NCI-H2081 treated with DMSO at 0.1 percent for 48 hours (cell line): ENCODE measurements at places on chromosomes 2 and 18.
A peak's percentile ranks its signal among the peaks of the same experiment; 100 is the strongest.

GRCh38 chr2:120886534-120887319, 151.1 kb downstream of the GLI2 start:
- DNase-seq, result no peak

DNA sequence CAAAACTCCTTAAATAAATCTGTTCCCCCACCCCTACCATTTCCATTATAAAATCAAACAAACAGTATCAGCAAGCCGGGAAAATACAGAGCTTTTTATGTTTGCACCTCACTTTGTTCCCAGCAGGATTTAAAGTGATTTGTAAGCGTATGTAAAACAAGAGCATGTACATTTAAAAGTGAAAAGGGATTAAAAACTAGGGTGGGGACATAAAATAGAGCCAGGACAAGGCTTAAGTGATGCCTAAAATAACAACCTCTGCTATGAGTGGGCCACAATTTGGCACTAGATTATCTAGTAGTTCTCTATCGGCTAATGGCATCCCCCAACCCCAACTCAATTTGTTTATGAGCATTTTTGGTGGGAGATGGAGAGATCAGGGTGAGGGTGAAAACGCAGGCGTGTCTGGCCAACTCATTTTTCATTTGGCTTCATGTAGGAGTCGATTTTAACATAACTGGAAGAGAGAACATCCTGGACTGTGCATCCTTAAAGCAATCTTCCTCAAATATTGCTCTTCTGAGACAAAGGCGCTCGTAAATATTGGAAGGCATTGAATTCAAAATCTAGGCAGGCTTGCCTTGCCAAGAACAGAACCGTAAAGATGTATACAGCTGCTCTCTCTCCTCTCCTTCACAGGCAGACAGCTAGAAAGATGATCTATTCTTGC, 34.5 kb upstream of the TSPYL6 start:
- DNase-seq, result no peak

GRCh38 chr2:767440-767839, 90.2 kb upstream of the TMEM18 start:
- DNase-seq, result no peak

DNA sequence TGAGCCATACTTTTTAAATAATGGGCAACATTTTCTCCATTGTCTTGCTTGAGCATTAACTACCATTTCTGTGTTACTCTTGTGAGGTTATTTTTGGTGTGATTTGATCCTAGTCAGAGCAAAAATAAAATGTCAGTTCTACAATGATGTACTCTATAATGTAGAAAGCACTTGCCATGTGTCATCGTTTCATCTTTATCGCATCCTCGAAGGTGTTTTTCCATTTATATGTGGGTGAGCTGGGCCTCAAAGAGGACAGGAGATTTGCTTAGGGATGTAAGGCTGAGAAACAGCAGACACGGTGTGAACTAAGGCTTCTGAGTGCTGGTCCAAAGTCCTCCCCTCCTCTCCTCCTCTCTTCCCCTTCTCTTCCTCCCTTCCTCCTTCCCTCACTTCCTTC, 199.8 kb downstream of the FAM210A start:
- no peak for DNase-seq

DNA sequence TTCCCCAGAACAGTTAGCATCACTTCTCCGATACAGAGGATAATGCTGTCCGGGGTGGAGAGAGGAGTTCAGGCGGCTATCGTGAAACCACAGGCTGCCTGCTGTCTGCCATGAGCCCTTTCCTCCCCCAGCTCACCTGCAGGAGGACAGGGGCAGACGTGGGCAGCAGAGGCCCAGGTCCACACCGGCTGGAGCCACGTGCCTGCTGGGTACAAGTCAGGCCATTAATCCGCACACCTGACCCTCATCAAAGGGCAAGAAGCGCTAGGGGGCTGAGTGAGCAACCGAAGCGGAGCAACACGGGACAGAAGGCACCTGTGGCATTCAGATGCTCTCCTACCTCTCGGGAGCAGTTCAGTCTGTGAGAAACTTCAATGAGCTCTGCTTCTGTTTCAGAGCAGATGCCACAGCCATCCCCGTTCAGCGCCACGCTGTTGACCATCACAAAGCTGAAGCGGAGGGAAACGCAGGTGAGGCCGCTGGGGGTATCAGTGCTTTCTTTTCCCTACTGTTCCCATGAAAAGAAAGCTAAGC, 21.5 kb downstream of the MPPE1 start:
- no peak for DNase-seq

DNA sequence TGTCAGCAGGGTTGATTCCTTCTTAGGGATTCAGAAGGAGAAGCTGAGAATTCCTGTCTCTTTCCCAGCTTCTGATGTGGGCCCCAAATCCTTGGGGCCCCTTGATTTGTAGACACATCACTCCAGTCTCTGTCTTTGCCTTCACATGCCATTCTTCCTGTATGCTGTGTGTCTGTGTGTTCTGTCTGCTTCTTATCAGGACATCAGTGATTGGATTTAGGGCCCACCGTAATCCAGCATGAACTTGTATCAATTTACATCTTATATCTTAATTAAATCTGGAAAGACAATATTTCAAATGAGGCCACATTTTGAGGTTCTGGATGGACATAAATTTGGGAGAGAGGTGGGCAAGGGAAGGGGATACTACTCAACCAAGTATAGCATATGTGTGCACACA, 9.7 kb downstream of the NEUROD1 start:
- no peak for DNase-seq

GRCh38 chr2:123245156-123245555, 779.9 kb upstream of the CNTNAP5 start:
- DNase-seq, result no peak

DNA sequence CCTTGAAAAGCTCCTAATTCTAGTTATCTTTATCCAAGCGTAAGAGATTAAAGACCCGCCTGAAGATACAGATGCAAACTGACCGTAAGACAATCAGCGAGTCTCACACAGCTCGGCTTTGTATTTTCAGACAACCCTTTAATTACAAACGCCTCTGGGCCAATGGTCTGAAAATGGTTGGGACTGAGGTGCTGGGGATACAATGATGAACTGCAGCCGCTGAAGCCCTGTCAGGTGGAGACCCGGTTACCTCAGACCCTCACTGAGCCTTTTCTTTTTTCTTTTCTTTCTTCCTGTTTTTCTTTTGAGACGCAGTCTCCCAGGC, 715 bp upstream of the CFAP36 start:
- peak; percentile 20 for DNase-seq

GRCh38 chr18:44602380-44602779, 78.3 kb upstream of the SETBP1 start:
- DNase-seq, result no peak

- no peak for DNase-seq
These were observed 9.6 kb downstream of the PTPRM start for GRCh38 chr18:7576685-7577084.

DNA sequence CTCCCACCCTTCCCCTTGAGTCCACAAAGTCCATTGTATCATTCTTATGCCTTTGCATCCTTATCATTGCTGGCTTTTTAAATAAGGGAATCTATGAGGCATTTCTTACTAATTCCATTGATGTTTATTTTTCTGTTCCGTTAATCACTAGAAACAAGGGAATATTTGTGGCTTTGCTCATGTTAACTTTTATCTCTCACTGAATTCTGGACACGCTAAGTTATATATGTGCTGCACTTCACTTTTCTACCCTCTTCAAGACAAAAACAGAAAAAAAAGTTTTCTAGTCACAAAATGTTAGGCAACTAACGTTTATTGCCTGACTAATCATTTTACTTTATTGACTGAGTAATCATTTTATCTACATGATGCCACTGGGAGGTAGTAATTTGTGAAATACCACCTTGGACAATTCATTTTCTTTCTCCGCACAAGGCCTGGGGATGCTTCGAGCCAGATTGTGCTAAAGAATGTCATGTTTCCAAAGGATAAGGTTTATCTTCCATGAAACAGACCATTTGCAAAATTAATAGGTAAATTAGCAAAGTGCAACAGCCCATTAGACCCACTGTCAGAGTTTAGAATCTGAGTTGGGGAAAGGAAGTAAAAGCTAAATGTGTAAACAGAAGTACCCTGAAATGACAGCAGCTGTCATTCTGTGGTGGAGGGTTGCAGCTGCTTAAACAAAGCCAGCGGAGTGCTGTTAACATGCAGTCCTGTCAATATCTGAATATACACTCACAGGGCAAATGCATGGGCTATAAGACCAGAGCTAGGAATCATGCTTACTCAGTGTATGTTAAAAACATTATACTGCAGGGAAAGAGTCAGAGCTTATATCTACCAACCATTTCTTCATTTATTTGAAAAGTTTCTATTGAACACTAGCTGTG, 658.7 kb downstream of the CNTNAP5 start:
- DNase-seq, result peak; percentile 39

GRCh38 chr18:76688724-76689472, 133.5 kb upstream of the ZNF236 start:
- DNase-seq, result no peak

DNA sequence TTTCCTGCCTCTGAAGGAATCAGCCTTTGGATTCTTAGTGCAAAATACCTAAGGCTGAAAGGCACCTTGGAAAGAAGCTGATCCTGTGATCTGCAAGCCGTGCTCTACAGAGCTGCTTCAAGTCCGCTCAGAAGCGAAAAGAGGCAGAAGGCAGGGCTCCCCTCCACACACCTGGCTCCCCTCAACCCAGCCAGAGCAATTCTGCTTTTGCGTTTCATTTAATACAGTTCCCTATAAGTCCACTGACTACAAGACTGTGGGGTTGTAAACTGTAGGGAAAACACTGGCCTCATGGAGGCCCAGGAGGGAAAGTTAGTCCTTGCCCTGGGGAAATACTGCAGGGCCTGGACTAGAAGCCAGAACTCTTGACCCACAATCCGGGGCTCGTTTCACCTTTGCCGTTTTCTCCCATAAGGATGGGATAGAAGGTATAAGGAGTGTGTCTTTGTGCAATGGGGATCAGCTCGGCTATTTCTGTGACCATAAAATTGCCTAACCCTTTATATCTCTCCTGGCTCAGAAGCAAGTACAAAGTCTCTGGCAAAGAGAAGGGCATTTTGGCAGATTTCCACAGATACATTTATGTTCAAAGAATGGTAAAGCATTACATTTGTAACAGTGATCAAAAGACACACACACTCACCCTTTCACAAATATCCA, 95.8 kb upstream of the TEX51 start:
- no peak for DNase-seq

GRCh38 chr2:129301431-129301913, 678.0 kb upstream of the RAB6C start:
- DNase-seq, result no peak

DNA sequence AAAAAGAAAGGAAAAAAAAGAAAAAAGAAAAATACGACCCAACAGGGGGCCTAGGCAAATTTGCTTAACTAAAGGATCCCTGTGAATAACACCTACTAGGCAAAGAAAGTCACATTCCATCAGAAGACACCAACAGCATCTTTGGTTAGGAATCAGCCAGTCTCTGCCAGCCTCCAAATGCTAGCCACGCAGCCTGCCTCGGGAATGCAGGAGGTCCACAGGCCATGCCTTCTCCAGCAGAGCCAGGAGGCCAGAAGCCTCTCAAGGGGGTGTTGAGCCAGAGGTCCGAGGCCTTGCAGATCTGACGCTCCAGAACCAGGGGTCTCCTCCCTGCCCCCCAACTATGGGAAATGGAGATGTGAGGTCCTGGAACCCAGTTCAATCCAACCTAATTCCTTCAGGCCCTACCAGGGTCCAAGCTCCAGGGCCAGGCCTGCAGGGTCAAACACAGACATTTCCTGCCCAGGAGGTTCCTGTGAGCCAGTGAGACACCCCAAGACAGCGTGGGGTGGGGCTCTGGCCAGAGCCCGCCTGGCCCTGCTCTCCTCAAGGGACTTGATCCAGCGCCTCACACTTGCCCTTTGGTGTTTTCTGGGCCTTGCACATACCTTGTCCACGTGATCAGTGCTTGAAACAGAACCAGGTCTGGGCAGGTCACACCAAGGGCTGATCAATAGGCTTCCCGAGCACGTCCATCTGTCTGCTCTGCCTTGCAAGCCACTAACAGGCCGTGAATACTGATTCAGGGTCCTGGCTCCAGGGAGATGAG, 289.6 kb upstream of the ID2 start:
- DNase-seq, result no peak

GRCh38 chr2:20027705-20028434, 15.4 kb upstream of the MATN3 start:
- no peak for DNase-seq

GRCh38 chr2:229297247-229297646, 26.2 kb upstream of the PID1 start:
- no peak for DNase-seq

DNA sequence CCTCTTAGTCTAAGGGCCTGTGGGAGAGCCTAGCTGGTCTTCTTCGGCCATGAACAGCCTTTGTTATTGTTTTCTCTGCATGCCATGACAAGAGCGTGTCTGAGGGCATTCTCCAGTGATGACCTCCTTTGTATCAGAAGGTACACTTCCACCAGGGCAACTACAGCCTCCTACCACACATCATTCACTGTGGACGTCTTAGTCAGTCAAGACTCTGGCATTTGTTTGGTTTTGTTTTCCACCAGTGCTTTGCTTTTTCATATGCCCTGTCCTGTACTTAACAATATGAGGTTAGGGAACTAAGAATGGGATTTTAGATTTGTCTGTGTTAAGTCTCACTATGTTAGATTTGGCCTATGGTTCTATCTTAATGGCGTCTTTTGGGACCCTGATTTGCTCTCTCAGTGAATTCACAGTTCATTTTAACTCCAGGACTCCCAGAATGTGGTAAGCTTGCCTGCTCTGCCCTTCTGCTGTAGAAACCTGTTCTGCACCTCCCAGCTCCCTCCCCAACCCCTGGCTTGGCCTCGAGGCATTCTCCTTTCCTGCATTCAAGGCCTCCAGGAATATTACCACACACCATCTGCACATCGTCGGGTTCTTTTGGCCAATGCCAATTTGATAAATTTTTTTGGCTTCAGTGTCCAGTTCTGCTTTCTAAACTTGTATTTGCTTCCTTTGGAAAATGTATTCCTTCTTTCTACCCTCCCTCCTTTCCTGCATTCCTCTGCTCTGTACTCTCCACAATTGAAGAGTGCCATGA, 42.8 kb upstream of the IL1R1 start:
- DNase-seq, result no peak

DNA sequence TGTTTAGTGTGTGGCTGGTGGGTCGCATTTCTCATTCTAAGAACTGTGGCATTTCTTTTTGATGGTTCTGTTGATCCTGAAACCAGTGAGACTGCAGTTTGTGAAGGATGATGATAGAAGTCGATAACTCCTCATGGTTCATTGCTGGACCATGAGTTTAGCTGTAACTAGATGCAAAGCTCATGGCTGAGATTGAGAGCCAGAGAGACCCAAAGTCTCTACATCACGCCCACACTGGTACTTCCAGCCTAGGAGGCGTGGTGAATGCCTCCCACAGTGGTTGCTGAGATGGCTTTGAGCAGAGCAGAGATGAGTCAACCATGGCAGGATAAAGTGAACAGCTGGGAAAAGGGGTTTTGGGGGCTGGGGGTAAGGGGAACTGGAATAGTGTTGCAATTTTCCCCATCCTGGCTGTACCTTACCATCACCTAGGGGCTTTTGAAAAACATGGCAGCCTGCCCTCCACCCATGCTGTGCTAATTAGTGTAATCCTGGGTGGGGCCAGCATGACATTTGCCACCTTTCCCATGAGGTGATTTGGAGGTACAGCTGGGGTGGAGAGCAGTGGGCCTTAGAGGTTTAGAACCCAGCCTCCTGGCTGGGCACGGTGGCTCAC, 24.1 kb downstream of the INPP4A start:
- DNase-seq, result no peak
